CD4-positive, alpha-beta T cell treated with Interferon alpha-2 for 1 hour (primary cell): ENCODE measurements at places on chromosomes 5 and 9.

DNA sequence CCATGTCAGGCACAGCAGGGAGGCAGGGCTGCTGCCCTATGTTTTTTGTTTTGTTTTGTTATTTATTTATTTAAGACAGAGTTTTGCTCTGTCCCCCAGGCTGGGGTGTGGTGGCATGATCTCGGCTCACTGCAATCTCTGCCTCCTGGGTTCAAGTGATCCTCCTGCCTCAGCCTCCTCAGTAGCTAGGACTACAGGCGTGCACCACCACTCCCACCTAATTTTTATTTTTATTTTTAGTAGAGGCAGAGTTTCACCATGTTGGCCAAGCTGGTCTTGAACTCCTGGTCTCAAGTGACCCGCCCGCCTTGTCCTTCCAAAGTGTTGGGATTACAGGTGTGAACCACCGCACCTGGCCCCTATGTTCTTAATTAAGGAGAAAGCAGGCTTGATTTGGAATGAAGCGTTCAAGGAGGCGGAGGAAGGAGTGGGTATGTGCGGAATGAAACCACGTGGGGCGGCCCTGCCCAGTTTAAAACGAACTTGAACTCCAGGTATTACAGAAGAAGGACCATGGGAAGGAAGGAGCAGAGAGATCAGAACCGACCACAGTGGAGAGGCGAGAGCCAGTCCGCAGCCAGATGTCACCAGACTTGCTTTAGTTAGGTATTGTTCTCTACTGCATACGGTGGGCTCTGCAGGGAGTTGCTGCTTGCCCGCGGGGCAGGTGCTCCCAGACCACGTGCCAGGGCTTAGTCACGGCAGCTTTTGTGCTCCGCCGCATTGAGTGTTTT, 34.9 kb upstream of the EPB41L4B start:
- no peak for DNase-seq

GRCh38 chr5:144028058-144028457, 142.4 kb downstream of the YIPF5 start:
- no peak for DNase-seq

GRCh38 chr9:13570068-13570974, 290.8 kb upstream of the MPDZ start:
- DNase-seq = no peak

DNA sequence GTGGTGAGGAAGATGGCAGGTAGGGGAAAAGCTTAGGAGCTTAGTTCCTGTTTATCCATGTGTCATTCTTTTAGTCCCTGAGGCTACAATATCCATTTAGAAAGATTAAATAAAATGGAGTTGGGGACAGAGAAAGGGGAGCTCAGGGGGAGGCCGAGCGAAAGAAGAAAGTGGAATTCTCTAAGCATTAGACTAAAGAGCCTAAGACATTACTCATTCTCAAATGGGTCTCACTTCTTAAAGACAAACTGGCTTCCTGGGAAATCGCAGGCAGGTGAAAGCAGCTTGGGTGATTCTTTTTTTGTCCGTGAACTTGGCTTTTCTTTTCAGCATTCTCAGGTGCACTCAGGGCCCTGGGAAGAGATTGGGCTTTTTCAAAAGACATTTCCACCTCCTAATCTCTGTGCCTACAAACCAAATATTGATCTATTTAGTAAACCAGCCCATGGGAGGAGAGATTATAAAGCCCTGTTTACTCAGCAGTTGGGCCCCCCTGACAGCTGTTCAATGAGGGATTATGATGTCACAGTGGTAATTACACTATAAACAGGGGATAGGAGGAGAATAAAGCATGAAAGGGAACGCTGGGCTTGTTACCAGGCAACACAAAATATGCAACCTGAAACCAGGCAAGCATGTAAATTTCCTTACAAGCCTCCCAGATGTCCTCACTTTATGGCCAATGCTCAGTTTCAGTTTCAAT, 584.0 kb downstream of the ACTL7B start:
- DNase-seq = no peak

GRCh38 chr5:147436596-147436995, 73.3 kb downstream of the DPYSL3 start:
- no peak for DNase-seq

DNA sequence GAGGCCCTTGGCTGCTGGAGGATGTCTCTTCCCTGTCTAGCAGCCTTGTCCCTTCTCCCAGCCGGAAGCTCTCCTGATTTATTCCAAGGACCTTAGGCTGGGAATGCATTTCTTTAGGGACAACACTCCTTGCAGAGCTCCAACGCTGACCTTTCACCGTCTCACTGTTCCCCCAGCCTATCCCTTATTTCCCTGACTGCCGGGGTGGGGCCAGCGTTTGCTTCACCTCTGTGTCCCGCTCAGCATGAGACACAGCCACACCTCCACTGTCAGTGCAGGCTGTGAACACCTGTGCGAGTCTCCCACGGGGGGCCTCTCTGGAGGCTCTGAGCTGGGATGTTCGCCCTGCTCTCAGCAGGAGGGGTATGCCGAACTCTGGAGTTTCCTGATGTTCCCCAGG, 106.2 kb upstream of the FCN2 start:
- DNase-seq = no peak
